Stimulated activated CD4-positive, alpha-beta T cell treated with anti-CD3 and anti-CD28 coated beads, Interleukin-15, amount 100 ng/mL, for 24 hours (primary cell): ENCODE measurements at places on chromosomes 11 and 22.

DNA sequence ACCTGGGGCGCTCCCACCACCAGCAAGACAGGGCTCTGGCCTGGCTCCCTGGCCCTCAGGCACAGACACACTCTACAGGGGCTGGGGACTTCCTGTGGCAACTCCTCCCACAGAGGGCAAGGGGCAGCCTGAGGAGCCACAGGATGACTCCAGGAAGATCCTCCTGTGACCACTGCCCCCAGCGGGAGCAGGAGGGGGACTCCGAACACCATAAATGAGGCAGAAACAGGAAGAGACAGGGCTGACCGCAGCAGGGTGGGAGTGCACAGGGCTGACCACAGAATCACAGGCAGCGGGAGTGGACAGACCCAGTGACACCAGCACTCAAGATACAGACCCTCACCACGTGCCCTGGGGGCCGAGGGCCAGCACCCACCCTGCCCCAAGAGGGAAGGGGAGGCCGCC is 10.8 kb downstream of the ARAP1 start:
- no peak for DNase-seq

DNA sequence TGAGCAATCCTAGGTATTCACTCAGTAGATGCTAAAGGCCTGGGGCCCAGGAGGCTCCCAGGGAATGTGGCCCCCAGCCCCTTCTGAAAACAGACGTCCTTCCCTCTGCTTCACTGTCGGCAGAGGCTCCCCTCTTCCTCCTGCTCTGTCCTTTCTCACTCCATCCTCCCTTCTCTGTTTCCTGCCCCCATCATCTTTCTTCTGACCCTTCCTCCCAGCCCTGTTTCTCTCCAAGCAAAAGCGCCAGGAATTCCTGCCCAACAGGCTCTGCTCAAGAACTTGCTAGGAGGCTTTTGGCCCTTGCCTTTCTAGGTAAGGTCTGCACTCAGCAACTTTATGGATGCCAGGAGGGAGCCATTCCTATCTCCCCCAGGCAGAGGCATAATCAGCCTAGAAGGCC is 300.5 kb downstream of the NTM start:
- no peak for DNase-seq

DNA sequence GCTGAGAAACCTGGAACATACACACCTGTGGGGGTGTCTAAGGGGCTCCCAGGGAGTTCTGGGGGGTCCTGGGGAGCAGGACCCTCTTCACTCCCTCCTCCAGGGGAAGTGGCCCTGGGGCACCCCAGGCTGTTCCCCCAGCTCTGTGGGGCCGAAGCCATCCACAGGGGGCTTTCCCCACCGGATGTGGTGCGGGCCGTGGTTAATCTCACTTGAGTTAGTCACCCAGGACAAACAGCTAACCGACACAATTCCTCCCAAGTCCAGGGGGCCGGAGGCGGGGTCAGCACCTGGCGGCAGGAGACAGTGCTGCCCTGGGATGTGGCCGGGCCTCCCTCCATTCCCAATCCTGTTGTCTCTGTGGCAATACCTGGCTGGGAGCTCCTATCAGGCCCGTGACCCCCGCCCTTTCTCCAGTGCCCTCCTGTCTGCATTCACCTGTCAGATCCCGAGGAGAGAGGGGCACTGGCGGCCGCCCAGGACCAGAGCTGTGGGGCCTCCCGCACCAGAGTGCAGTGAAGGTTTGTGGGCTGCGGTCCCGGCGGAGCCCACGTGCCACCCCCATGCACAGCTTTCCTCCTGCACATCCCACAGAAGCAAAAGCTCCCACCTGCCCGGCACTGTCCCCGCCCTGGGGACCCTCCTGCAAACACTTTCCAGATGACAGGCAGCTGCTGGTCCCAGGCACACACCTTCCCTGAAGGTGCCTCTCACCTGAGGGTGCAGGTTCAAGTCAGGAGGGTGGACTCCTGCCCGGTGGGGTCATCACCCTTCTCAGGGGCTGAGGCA is 5.2 kb upstream of the MUC5AC start:
- DNase-seq, result peak; percentile 53

DNA sequence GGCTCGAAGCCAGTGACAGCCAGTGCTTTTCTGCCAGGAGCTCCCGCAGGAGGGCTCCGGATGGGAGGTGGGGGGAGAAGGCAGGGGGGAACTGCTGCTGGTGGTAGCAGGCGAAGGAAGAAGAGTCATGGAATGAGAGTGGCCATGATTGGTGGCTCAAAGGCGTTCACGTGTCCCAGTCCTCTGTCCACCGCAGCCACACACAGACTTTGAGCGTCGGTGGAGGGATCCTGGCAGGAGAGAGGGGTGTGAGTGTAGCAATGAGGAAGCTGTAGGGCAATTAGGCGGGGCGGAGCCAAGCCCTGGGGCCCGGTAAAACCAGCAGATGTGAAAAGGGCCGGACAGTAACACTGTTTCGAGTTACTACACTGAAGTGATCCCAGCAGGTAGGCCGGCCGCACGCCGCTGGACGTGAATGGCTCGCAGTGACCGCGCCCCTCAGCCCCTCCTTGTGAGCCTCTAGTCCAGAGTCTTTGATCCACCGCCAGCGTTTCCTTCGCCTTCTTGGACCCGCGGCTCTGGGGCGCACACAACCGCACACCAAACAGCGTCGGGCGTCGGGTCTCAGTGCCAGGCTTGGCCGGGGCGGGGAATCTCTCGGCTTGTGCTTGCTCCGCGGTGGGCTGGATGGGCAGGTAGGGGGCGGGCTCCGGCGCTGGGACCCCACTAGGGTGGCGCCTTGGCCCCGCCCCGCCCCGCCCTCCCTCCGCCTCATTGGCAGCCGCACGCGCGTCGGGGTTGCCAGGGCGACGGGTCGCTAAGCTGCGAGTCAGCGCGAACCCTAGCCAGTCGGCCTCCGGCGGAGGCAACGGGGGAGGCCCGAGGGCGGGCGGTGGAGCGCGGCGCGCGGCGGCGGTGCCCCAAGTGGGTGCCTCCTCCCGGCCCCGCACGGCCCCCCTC is at the start of gene LRRC10B:
Gene LRRC10B, plus strand, starts transcription at position 788 of the 900 bp plus-strand sequence. CDS start 250 bp downstream, outside the sequence.
- DNase-seq, result peak; percentile 67

GRCh38 chr11:36627006-36627405 is 29.0 kb upstream of the RAG2 start:
- no peak for DNase-seq

DNA sequence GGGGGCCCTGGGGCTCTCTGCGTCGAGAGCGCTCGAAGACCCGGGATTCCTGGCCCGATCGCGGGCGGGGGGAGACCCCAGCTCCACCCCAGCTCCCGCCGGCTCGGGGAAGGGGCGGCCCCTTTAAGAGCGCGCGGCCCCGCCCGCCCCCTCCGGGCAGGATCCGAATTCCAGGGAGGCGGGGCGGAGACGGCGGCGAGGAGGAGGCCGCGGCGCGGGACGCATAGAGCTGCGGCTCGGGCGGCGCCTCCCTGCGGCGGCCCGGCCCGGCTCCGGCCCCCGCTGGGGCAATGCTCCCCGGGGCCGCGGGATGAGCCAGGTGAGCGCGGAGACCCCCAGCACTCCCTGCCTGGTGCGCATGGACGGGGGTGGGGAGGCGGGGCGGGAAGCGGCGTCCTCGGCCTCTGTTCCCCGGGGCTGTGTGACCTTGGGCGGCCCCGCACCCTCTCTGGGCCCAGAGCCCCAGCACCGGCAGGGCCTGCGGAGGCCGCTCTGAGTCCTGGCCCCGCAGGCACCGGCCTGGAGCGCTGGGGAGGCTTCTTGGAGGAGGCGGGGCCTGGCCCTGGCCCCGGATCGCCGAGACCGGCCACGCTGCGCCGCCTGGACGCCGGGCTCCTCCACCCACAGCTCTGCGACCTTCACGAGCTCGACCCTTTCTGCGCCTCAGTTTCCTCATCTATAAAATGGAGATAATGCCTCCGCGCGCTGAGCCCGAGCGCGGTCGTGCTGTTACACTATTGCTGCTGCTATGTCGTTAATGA is 565 bp downstream of the GAS2L1 start:
- peak; percentile 65 for DNase-seq

DNA sequence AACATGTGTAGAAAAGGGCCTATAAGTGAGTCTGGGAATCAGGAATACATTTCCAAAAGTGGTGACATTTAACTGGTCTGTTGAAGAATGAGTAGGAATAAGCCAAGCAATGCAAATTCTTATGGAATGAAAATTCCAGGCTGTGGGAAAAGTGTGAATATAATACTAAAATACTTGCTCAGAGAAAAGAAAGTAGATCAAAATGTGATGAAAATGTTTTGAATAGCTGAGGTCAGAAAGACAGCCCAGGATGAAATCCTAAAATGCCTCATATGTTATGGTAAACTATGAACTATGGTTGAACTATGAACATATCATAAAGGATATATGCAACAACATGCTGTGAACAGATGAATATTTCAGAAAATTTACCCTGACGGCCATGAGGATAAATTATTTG is 688.3 kb upstream of the FAT3 start:
- no peak for DNase-seq

GRCh38 chr11:30863209-30863608 is 277.1 kb upstream of the MPPED2 start:
- no peak for DNase-seq

DNA sequence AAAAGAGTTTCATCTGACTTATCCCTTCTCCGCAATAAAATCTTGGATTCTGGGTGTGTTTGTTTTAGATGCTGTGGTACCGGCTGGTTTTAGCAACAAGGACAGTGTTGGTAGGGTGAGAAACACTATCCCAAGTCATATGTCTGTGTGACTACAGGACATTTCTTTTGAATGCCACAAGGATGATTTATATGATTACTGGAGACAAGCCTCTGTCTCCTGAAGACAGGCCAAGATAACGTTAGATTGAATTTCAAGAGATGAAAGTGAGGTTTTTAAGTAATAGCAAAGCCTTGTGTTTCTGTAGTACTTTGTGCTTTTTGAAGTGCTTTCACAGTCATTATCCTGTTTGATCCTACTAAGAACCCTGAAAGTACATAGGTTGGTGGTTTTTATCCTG is 101.6 kb downstream of the COMMD9 start:
- no peak for DNase-seq

GRCh38 chr11:70326365-70326811 is 55.9 kb downstream of the PPFIA1 start:
- DNase-seq, result no peak

- DNase-seq, result no peak
Observed at GRCh38 chr22:41354979-41355378, 26.8 kb upstream of the TEF start.

- no peak for DNase-seq
Observed at GRCh38 chr11:70836071-70836470, 416.3 kb downstream of the SHANK2 start.

DNA sequence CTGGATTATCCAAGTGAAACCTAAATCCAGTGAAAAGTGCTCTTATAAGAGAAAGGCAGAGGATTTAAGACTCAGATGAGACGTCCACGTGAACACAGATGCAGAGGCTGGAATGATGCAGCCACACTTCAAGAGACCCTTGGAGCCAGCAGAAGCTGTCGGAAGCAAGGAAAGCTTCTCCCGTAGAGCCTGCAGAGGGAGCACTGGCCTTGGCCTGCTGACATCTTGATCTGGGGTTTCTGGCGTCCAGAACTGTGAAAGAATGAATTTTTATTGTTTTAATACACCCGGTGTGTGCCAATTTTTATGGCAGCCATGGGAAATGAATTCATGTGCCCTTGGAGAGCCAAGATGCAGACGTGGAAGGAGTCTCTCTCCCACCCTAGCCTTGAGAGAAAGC is 407.0 kb upstream of the B3GAT1 start:
- no peak for DNase-seq

GRCh38 chr22:32623943-32624342 is 149.3 kb downstream of the FBXO7 start:
- no peak for DNase-seq

DNA sequence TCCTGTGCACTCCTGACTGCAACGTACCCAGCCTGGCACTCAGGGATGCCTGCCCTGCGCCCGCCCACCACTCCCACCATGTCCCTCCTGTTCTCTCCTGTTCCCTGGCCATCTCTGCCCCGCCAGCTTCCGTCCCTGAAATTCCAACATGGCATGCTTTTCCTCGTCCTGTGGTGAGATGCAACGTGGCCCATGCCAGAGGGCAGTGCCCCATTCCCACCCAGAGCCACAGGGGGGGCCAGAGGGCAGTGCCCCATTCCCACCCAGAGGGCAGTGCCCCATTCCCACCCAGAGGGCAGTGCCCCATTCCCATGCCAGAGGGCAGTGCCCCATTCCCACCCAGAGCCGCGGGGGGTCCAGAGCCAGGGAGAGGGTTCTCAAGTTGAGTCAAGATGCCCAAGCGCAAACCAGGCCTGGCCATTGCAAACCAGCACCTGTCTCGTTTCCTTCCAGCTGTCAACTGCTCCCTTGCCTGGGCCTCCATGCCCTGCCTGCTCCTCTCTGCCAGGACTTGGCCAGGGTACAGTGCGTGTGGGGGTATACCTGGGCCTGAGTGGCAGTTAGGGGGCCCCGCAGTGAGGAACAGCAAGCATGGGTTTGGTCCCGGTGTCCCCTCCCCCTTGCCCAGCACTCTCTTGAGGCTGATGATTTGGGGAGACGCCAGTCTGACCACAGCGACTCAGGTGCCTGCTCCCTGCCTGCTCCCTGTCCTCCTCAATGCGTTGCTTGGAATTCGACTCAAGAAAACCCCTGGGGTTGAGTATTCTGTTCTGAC is 14.6 kb downstream of the B3GAT1 start:
- DNase-seq, result no peak

DNA sequence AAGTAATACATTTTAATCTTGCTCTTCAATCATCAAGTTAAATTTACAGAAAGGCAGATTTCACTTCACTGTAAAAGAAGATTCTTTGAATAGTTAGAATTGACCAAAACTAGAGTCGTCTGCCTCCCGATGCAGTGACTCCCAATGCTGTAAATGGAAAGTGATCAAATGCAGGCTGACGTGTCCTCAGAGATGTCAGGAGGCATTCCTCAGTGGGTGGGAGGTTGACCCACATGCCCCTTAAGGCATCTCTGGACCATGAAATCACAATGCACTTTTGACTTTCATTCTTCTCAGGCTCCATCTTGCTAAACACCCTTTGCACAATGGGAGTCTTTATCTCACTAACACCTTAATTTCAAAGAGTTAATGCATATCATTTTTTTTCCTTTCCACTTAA is 19.0 kb upstream of the CECR2 start:
- no peak for DNase-seq

GRCh38 chr22:17921871-17922821 is 102.2 kb downstream of the MICAL3 start:
- DNase-seq, result no peak

- DNase-seq, result peak; percentile 58
Observed at GRCh38 chr11:8090756-8091155, 9.7 kb downstream of the TUB start.

- no peak for DNase-seq
Observed at GRCh38 chr22:44088976-44089570, 65.0 kb downstream of the PARVB start.

GRCh38 chr11:47531666-47532065 is 21.3 kb downstream of the CELF1 start:
- DNase-seq, result no peak

DNA sequence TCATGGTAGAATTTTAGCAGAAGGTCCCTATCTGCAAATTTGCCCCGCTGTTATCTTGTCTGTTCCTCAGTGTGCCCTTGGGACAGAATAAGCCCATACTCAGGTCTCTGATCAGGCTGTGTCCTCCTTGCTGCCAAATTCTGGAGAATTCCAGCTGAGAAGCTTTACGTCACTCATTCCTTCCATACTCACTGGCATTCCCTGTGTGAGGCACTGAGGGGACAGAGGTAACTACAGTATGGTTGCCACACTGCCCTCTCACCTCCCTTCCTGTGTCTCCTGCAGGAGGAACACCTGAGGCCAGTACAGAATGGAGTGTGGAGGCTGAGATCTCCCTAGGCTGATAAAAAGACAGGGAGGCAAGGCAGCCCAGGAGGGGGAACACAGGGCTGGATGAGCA is 31.5 kb downstream of the SHISA8 start:
- no peak for DNase-seq

GRCh38 chr11:11500744-11501487 is 120.9 kb downstream of the GALNT18 start:
- DNase-seq, result no peak
